Stomach (tissue), 19 donors: ENCODE measurements at places on chromosomes 7 and 10. TPM values are rescaled to one million over a fixed set of nuclear protein-coding genes. Genes with fewer than 3 reads are reported as not detected.

- peaks cover 14% of the 10 kb centered on the region for H3K36me3 ChIP-seq
- H3K4me1 ChIP-seq, result peaks cover 28% of the 10 kb centered on the region
- H3K4me3 ChIP-seq, result no peak overlapping the region
- H3K27ac ChIP-seq, result peak overlapping the region; percentile 81
Measured at GRCh38 chr7:602341-603141, 82.9 kb upstream of the PDGFA start.

GRCh38 chr7:140390466-140391190 is 7.7 kb downstream of the SLC37A3 start:
- peaks cover 5% of the 10 kb centered on the region for H3K4me1 ChIP-seq
- peaks cover 4% of the 10 kb centered on the region for H3K36me3 ChIP-seq
- peak; percentile 22 for DNase-seq

DNA sequence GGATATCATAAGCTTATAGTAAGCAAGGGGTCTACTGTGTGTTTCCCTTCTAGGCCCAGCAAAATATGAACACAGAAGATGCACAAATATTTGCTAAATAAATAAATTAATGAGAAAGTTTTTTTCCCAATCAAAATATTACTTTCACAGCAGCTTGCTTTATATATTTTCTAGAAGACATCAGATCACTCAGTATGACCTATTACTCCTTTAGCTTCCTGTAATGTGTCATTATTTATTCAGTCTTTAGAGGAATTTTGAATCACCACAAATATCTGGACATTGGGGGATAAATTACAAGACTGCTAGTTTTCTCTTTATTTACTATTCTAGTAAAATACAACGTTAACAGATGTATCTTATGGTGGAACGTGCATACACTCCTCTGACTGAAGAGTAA is 765.8 kb upstream of the POM121L12 start:
- DNase-seq, result no peak
- no peak overlapping the region for H3K4me3 ChIP-seq
- no peaks in the 10 kb centered on the region for H3K27me3 ChIP-seq

DNA sequence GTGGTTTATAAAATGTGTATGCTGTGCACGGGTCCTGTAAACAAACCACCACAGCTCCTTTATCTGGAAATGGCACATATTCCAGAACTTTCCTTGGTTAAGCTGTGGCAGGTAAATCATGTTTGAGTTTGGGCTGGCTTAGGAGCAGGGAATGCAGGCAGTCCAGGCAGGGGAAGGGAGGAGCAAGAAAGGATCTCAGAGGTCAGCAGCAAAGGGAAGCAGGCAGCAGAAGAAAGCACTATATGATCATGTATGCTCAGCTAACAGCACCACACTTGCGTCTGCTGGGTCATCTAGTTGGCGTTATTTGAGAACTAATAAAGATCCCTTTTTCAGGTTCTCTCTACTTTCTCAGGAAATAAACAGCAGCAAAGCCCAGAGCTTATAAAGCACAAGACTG is 7.8 kb downstream of the ICA1 start:
- peaks cover 13% of the 10 kb centered on the region for H3K4me1 ChIP-seq
- H3K36me3 ChIP-seq, result no peaks in the 10 kb centered on the region
- H3K4me3 ChIP-seq, result no peak overlapping the region
- peak overlapping the region; percentile 60 for H3K27ac ChIP-seq
- DNase-seq, result no peak

GRCh38 chr7:77258014-77258413 is 58.4 kb upstream of the FGL2 start:
- H3K27me3 ChIP-seq, result no peaks in the 10 kb centered on the region
- no peaks in the 10 kb centered on the region for H3K4me1 ChIP-seq
- no peak for DNase-seq
- no peak overlapping the region for H3K4me3 ChIP-seq
- peaks cover 18% of the 10 kb centered on the region for H3K36me3 ChIP-seq

DNA sequence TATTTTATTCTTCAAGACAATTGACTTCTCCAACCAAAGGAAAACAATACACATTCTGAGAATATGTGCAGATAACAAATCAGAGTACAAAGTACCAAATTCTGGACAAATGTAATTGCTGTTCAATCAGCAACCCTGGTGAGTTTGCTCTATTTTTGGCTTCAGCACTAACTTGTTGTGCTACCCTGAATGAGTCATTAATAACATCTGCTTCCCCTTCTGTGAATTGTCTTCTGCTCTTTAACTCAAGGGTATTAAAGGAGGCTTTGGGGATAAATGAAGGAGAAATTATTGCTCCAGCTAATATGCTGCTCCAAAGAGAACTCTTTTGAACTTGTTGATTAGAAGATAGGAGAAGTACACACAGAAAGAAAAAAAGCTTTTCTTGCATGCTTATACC is 459.3 kb downstream of the HTR7 start:
- DNase-seq, result no peak
- no peaks in the 10 kb centered on the region for H3K27me3 ChIP-seq
- no peaks in the 10 kb centered on the region for H3K4me1 ChIP-seq
- H3K36me3 ChIP-seq, result no peaks in the 10 kb centered on the region
- no peak overlapping the region for H3K4me3 ChIP-seq
- no peak overlapping the region for H3K27ac ChIP-seq

GRCh38 chr7:1026721-1027161 is 17.6 kb upstream of the GPR146 start:
- peaks cover 14% of the 10 kb centered on the region for H3K4me1 ChIP-seq
- DNase-seq, result no peak
- H3K4me3 ChIP-seq, result no peak overlapping the region
- H3K36me3 ChIP-seq, result peaks cover 28% of the 10 kb centered on the region

DNA sequence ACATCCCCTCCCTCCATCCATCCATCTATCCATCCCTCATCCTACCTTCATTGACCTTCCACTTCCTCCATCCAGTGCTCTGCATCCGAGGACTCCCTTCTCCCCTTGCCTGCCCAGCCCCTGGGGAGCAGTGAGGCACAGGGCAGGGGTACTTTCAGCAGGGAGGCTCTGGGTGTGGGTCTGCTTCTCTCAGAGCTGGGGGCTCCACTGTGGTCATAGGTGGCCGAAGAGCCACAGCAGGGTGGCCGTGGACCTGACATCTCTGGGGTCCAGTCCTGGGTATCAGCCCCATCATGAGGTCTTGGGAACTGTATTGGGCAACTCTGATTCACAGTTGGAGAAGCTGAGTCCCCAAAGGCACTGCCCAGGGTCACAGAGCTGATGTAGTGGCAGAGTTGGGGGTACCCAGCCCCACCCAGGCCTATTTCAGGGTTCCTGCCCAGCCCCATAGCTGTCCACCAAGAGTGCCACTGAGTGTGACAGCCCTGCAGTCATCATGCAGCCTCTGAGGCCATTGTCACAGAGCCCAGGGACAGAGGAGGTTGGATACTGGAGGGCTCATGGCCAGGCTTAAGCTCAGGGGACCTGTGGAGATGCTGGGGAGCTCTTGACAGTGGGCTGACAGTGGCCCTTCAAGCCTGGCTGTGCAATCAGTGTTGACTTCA is 35.3 kb upstream of the DPYSL4 start:
- no peak overlapping the region for H3K27ac ChIP-seq
- no peaks in the 10 kb centered on the region for H3K27me3 ChIP-seq
- H3K36me3 ChIP-seq, result no peaks in the 10 kb centered on the region
- DNase-seq, result no peak
- no peaks in the 10 kb centered on the region for H3K4me1 ChIP-seq
- no peak overlapping the region for H3K4me3 ChIP-seq

- peaks cover 7% of the 10 kb centered on the region for H3K27me3 ChIP-seq
- H3K36me3 ChIP-seq, result no peaks in the 10 kb centered on the region
- peak overlapping the region; percentile 55 for H3K4me3 ChIP-seq
- peak; percentile 92 for DNase-seq
Measured at GRCh38 chr10:46282842-46283574, 3.8 kb upstream of the ANTXRL start.

DNA sequence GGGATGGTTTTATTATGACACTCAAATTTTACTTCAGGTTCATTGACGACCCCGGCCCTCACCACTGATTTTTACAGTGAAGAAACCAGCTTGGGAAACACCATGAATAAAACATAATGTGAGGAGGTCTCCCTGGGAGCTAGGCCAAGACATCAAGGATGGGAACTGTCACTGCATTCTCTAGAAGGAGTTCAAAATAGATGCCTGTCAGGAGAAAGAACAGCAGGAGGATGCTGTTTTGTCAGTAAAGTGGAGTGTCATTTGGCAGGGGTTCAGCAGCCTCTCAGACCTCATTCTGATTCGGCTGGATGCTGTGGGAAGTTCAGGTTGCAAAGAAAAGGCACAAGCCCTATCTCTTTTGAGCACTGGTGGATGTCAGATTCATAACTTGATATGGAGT is 360.3 kb upstream of the C7orf33 start:
- no peak overlapping the region for H3K4me3 ChIP-seq
- no peaks in the 10 kb centered on the region for H3K36me3 ChIP-seq
- no peak overlapping the region for H3K27ac ChIP-seq
- no peaks in the 10 kb centered on the region for H3K4me1 ChIP-seq
- no peaks in the 10 kb centered on the region for H3K27me3 ChIP-seq
- no peak for DNase-seq

DNA sequence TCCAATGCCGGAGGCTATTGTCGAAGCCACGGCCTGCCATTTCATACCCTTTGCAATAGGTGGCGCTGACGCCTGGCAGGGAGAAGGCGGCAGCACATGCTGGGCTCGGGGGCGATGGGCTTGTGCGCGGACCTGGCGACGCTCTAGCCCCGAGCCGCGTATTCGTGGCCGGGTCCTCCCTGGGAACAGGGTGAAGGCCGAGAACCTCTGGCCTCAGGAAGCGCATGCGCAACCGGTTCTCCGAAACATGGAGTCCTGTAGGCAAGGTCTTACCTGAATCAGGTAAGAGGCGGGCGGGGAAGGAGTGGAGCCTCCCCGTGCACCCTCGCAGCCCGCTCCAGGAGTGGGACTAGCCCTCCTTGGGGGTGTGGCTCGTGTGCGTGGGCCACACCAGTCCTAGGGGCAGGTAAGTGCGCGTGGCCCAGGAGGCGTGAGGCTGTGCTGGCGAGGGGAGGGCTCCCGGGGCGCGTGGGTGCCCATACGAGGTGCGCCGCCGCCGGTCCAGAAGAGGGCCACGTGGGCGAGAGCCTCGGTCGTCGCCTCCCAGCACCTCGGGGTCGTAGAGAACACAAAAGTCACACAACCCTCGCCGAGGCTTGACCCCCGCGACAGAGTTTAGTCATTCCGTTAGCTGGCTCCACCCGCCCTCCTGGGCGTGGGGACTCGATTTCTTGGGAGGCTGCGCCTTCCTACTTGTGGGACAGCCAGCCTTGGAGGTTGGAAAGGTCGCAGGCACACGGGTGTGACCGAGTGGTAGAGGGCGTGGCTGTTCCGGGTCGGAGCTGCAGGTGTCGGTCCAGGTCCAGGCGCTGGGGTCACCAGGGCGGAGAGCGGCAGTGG is 5.6 kb upstream of the MEST start:
- H3K4me1 ChIP-seq, result peaks cover 24% of the 10 kb centered on the region
- no peaks in the 10 kb centered on the region for H3K36me3 ChIP-seq
- peaks cover 7% of the 10 kb centered on the region for H3K27me3 ChIP-seq
- peak overlapping the region; percentile 44 for H3K4me3 ChIP-seq
- peak overlapping the region; percentile 49 for H3K27ac ChIP-seq
- DNase-seq, result peak; percentile 80

- no peaks in the 10 kb centered on the region for H3K4me1 ChIP-seq
- H3K27ac ChIP-seq, result no peak overlapping the region
- H3K36me3 ChIP-seq, result no peaks in the 10 kb centered on the region
- no peaks in the 10 kb centered on the region for H3K27me3 ChIP-seq
- peak; percentile 12 for DNase-seq
- no peak overlapping the region for H3K4me3 ChIP-seq
Measured at GRCh38 chr10:86023931-86024280, 342.7 kb downstream of the GRID1 start.

GRCh38 chr10:123611876-123612275 is 54.3 kb upstream of the GPR26 start:
- no peak for DNase-seq
- H3K4me3 ChIP-seq, result no peak overlapping the region
- H3K27me3 ChIP-seq, result peaks cover 34% of the 10 kb centered on the region
- no peaks in the 10 kb centered on the region for H3K36me3 ChIP-seq
- H3K4me1 ChIP-seq, result no peaks in the 10 kb centered on the region

DNA sequence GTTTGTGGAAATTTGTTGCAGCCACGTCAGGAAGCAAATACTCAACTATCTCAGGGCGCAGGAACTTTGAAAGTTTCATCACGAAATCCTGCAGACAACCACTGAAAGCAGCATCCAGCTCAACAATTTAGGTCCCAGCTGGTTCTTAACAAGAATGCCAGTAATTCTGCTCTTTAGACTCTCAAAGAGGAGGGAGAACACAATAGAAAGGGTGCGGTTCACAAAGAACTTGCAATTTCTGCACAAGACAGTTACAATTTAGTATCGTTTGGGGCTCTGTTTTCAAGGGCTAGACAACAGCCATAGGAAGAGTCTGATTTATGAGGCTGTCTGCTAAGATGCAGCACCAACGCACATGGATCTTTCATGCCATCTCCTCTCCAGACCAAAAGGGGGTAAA is 223.1 kb downstream of the FGFR2 start:
- DNase-seq, result no peak
- H3K36me3 ChIP-seq, result no peaks in the 10 kb centered on the region
- no peak overlapping the region for H3K4me3 ChIP-seq
- H3K27ac ChIP-seq, result no peak overlapping the region

FRG2B gene
- total RNA-seq, result not detected

AMZ1 gene
- not detected for total RNA-seq

MMD2 gene
- not detected for total RNA-seq

PKD1L1 gene
- 1.2 TPM for total RNA-seq

ACTL6B gene
- total RNA-seq, result not detected

SKIDA1 gene
- total RNA-seq, result 0.73 TPM
